ENCODE measurements at places on chromosomes 12 and 14.

DNA sequence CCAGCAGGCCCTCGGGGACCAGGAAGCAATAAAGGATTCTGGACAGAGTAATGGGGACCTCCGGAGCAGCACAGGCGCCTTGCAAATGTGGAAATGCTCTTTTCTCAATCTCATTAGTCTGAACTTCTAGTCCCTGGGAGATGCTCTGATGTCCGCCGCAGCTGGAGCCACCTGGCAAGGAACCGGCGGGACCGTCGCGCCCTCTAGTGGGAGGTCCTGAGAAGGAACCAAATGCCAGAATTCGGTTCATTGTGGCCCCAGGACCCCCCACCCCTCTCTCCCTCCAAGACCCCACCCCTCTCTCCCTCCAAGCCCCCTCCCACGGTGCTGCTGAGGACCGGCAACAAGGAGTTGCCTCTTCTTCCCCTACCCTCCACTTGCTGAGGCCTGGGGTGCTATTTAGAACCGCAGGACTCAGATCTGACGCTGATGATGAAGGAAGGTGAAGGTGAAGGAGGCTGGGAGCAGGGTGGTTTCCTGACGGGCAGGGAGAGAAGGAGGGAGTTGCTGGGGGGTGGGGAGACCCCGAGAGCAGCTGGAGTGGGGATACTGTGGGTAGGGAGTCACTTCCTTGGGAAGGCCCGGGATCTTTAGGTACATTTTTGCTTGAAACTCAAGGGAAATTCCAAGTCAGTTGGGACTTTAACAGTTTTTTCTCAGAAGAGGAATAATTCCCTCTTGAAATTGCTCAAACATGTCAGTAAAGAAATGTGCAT, 42.5 kb downstream of the SMIM41 start:
- DNase-seq = peak; percentile 68

DNA sequence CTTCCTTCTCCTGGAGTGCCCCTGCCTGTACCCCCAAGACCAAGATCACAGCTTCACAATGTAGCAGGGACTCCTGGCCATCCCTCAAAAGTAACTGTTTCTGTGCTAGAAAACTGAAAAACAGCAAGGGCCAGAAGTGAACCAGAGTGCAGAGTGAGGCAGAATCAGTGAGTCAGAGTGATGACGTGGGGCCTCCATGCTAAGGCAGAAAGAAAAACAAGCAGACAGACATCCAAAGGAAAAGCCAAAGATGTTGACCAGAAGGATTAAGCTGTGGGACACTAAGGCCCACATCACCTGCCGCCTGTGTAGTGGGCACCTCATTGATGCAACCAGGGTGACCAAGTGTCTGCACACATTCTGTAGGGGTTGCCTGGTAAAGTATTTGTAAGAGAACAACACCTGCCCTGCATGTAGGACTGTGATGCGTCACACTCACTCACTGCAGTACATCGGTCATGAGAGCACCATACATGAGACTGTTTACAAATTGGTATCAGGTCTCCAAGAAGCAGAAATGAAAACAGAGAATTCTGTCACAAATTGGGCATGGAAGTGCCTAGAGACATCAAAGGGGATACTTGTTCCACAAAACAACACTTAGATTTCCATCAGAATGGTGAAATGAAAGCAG, 51.2 kb downstream of the ARMH4 start:
- DNase-seq = no peak

DNA sequence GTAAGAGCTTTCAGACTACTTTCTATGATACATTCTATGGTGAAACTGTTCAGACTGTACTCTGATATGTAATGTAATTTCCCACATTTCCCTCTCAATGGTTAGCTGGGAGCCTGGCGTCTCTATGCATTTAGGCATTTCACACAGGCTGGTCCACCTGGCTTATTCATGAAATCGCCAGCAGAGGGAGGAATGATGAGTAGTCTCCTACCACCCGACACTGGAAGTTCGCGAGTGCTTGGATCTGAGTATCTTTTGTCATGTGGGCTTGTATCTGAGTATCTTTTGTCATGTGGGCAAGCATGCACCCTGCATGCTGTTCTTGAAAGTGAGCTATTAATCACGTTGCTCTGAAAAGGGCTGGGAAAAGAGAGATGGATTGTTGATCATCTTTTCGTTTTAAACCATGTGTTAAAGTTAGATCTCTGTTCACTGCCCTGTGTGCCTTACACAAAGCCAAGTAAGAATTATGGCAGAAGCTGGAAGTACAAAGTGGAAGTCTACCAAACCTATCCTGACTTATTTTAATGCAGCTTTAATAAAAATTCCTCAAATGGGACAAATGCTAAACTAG, 235.0 kb downstream of the ATP23 start:
- no peak for DNase-seq

- no peak for DNase-seq
Observed at GRCh38 chr12:20150835-20151422, 217.4 kb upstream of the PDE3A start.

- no peak for DNase-seq
Observed at GRCh38 chr14:104293851-104294627, 155.7 kb downstream of the KIF26A start.

GRCh38 chr12:16389594-16389993, 42.1 kb downstream of the MGST1 start:
- DNase-seq = no peak

DNA sequence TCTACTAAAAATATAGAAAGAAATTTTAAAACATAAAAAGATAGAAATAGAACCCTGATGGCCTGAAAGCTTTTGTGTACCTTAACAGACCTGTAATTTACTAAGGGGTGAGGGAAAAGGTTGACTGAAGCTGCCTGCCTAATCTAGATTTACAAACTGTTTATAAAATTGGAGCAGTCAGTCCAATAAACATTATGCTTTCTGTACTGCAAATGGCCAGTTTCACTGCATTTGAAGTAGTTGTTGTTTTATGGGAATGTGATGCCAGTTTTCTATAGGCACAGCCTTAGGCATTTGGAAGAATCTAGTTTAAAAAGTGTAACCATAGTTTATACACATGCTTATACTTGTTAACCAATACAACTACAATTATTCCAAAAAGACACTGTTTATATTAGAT, 19.1 kb downstream of the SIX1 start:
- DNase-seq = no peak

DNA sequence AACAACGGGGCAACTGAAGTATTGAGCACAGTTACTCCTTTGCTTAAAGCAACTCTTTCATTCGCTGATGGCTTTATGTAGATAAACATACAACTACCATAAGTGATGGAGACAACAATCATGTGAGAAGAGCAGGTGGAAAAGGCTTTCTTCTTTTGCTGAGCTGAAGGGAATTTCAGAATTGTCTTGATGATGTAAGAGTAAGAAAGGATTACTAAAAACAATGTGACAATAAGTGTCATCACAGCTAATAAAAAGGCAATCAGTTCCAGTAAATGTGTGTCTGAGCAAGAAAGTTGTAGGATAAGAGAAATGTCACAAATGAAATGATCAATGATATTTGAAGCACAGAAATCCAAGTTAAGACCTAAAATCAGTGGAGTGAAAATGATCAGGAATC, 647 bp downstream of the OR6C70 start:
- no peak for DNase-seq

- DNase-seq = no peak
Observed at GRCh38 chr12:12380949-12381593, 24.2 kb downstream of the BORCS5 start.

- DNase-seq = peak; percentile 63
Observed at GRCh38 chr12:52243856-52244614, 11.0 kb downstream of the KRT7 start.

DNA sequence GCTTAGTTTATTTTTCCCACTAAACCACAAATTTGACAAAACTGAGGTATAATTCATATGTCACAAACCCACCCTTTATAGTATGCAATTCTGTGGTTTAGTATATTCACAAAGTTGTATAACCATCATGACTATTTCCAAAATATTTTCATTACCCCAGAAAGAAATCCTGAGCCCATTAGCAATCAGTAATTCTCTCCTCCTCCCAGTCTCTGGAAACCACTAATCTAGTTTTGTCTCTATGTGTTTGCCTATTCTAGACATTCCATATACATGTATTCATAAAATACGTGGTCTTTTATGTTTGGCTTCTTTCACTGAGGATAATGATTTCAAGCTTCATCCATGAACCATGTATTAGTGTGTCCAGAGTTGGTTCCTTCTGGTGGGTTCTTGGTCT, 267.6 kb downstream of the AEBP2 start:
- DNase-seq = no peak

- DNase-seq = no peak
Observed at GRCh38 chr12:56602239-56602638, 27.9 kb downstream of the BAZ2A start.

GRCh38 chr12:100539202-100539601, 34.3 kb upstream of the GAS2L3 start:
- DNase-seq = peak; percentile 45

DNA sequence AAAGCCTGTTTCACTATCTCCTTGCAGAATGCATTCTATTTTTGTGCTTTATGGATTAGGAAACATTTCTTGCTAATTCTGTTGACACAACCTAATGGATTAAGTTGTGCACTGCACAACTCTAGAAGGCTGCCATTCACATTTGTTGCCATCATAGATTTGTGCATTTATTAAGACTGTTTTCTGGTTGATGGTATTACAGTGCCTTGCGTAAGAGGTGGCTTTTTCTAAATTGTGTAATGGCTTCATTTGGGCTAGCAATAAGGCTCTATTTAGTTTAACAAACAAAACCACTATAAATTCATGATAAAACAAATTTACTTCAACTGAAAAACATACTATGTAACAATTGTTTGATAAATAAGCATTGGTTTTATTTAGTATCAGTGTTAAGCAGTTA, 175.9 kb downstream of the TRHDE start:
- DNase-seq = no peak

DNA sequence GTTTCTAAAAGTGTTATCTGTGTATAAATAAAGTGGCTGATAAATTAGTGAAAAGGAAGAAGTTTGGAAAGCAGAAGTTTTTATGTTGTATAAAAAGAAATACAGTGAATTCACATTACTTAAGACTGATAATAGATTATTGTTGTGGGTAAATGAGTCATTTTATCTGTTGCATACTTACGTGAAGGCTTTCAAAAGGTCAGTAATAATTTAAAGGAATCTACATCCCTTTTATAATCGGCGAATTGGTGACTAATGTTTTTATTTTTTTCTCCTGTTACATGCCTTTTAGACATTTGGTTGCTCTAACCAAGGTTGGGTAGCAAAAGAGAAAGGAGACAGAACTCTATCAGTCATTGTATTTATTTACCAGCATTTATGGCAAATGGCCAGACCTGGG, 155.9 kb downstream of the SLC41A2 start:
- DNase-seq = no peak

DNA sequence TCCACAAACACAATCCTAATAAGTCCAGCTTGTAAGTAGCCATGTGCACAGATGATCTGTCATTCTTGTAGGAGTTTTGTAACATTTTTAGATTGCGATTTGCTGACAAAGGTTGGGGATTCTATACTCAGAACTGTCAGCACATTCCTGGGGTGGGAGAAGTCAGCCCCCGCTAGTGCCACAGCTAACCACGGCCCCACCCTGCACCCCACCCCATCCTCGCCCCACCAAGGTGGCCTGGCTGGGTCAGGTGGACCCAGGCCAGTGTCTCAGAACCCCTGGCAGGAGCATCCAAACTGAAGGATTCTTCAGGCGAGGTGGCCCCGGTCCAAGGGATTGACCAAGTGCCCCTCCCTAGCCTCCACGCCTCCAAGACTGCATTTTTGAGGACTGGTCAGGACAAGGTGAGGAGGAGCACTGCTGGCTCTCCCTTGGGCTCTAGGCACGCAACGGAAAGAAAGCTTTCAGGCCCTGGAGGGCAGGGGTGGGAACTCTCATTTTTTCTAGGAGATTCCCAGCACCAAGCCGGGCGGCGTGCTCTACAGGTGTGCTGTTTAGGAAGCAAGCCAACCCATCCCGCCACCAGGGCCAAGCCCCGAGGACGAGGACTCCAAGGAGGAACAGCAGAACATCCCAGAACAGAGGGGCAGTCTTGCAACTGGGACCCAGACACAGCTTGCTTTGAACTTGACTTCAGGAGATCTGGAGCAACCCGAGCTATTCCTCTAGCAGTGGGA, 172.8 kb downstream of the BCL11B start:
- no peak for DNase-seq

- DNase-seq = no peak
Observed at GRCh38 chr12:13119826-13120225, 16.4 kb upstream of the GSG1 start.

DNA sequence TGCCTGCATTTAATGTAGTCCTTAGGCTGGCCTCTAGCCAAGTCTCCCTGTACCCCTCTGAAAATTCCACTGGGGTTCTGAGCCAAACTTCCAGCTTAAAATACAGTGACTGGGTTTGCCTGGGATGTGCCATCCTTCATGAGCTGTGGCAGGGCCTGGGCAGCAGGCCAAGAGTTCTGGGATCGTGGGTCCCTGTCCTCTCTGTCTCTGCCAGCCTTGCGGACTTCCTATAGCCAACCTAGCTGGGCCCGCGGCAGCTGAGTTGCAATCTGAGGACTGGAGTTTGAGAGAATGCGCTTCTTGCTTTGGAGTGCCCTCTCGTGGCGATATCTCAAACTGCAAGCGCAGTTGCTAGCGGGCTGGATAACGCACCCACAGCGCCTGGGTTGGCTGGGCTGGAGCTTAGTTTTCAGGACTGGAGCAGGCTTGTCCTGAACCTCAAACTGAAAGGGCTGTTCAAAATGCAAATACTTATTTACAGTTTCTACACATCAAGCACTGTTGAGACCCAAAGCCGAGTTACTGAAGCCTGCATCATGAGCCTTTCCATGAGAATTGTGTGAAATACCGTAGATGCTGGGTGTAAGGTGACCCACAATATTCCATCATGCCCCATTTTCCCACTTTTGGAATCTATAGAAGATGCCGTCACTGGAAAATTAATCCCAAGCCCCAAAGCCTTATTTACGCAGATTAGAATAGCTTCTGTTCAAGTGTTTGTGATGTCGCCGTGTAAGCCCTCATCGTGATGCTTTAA, 7.3 kb upstream of the IFI27L2 start:
- DNase-seq = peak; percentile 47

GRCh38 chr12:66514581-66514980, 164.3 kb downstream of the GRIP1 start:
- no peak for DNase-seq

- DNase-seq = no peak
Observed at GRCh38 chr14:88310449-88310848, 12.6 kb downstream of the KCNK10 start.

DNA sequence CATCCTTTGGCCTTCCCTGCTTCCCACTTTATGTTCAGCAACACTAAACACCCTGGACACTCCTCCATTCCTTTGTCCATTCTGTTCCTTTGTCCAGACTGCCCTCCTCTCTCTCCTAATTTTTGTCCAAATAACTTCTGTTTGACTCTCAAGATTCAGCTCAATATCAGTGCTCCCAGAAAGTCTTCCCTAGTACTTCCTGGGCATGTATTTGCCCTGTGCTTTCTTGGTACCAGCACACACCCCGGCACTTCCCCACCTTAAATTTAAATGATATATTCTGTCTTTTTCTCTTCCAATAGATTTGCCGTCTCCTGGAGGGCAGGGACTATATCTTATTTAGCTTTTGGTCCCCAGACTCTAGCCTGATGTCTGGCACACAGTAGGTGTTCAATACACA, 6.5 kb upstream of the APOLD1 start:
- DNase-seq = no peak

All from renal cortex interstitium (tissue), 15 donors.